ENCODE measurements at places on chromosomes 6 and 20.

DNA sequence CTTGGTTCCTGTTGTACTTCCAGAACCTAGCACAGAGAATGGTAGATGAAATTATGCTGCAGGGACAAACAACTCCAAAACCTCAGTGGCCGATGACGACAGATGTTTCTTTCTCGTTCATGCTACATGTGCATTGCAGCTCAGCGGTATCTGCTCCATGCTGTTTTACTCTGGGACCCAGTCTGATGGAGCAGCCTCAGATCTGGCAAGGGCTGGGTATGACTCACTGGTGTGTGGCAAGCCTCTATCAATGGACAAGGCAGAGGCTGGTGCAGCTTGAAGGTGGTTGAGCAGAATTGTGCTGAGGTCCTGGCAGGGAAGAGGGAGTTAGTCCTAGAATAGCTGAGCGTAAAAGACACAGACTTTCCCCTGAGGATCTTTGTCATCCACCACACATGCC is 10.3 kb upstream of the BLCAP start:
- no peak for DNase-seq

DNA sequence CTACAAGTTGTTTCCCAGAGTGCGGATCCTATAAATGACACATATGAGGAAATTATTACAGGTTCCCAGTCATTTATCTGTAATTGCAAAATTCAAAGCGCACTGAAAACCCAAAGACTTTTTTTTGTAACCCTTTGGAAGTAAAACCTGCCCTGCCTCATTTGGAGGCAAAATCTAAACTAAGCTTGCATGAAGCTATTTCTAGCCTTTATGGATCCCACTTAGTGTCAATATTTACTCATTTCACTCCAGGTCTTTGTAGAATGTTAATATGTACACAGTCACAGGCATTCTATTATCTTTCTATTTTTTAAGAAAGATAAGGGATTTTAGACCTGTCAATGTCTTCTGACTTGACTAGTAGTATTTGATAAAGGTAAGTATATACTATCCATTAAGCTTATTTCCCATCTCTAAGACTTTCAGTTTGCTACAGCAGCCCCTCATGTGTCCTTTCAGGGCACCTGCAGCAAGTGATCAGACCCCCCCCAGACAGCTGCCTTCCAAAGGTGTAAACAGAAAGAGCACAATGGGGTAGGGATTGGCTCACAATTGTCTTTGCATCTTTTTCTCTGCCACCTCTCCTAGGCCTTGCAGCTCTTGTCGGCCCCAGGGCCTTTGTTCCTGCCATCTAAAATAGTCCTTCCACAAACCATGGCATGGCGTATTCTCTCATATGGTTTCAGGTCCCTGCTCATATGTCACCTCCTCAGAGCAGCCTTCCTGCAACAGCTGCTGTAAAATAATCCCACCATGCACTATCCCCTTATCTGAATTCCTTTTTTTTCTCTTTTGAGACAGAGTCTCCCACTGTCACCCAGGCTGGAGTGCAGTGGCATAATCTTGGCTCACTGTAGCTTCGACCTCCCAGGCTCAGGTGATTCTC is 1.3 kb upstream of the REPS1 start:
- DNase-seq, result no peak

DNA sequence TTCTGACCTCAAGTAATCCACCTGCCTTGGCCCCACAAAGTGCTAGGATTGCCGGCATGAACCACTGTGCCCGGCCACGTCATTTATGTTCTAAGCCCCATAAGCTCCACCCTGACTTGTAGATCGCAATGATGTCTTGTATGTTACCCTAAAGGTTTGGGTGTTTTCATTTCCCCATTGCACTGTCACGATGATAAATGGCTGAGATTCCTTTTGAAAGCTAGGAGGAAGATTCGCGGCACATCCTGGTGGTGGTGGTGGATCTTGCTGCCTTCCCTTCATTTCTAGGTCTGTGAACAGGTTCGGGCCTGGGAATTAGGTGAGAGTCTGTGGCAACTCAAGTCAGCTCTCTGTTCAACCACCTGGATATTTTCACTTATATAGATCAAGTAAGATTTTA is 28.3 kb downstream of the MUC22 start:
- DNase-seq, result no peak

- no peak for DNase-seq
Observed at GRCh38 chr6:161463071-161463470, 189.2 kb upstream of the AGPAT4 start.

- no peak for DNase-seq
Observed at GRCh38 chr20:62816031-62816883, 593 bp upstream of the COL9A3 start.

DNA sequence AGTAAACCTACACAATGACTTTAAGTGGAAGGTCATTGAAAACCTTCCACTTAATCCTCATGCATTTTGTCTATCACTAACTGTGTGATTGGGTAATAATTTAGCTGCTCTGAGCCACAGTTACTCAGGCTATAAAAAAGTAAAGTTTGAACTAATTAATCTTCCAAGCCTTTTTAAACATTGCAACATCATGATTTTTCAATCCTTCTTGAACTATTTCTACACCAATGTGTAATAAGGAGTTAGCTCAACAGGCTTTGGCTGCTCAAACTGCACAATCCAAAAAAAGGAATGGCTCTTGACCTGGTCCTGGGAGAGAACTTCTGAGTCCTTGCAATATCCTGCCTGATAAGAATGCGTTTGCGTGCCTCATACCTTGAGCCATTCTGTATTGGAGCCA is 34.8 kb upstream of the FILIP1 start:
- no peak for DNase-seq

DNA sequence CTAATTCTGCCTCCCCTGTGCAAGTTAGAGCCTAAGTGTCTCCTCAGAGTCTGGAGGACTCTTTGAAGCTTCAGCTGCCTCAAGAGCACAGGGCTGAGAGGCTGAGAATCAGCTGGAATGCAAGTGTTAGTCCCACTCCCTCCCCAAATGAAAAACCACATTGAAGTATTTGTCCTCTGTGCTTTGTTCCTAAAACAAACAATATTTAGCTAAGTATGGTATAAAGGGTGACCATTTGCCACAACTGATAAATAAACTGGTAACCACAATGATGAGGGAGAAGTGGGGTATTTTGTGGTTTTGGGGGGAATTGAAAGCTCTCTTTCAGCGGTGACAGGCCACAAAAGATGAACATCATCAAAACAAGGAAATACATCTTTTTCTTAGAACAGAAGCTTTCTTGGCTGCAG is 91.7 kb upstream of the HDDC2 start:
- DNase-seq, result no peak

GRCh38 chr6:7106215-7106751 is 1.5 kb upstream of the RREB1 start:
- DNase-seq, result no peak

DNA sequence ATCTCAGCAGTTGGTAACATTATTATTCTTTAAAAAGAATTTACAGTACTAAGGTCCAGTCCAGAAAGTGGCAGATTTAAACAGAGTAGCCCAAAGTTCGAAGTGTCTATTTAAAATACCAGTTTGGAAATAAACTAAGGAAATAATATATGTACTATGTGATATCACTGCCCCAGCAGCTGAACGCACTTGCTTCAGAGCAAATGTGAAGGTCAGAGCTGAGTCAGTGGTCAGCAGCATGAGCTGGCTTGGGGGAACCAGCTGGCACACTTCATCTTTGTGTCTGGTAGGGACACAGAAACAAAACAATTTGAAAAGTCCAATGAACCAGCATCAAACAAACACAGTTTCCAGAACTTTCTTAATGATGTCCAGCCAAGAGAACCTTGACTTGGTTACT is 15.4 kb downstream of the TMEM14B start:
- no peak for DNase-seq

GRCh38 chr6:31441365-31442267 is 38.2 kb downstream of the MICA start:
- peak; percentile 69 for DNase-seq

DNA sequence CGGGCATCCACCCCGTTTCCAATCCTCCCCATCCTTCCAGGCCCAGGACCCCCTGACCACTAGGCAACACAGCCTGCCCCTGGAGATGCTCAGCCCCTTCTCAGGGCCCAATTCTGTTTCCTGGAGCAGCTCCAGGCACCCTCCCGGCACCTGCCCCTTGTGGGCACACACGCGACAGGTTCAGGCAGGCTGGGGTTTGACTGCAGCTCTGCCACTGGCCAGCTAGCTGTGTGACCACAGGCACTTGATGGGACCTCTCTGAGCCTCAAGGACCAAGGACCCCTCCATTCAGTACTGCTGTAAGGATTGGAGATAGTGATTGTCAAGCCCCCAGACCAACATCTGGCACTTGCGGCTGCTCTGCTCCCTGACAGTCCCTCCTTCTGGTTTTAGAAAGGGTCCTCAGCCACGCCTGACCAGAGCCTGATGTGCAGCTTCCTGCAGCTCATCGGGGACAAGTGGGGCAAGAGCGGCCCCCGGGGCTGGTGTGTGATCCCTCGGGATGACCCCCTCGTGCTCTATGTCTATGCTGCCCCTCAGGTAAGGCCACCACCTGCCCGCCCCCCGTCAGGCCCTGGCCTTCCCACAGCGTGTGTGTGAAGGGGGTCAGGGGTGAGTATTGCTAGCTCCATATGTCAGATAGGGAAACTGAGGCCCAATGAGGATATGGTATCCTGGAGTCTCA is 21.7 kb downstream of the FGD2 start:
- no peak for DNase-seq

- no peak for DNase-seq
Observed at GRCh38 chr20:25225642-25226432, 22.0 kb upstream of the PYGB start.

DNA sequence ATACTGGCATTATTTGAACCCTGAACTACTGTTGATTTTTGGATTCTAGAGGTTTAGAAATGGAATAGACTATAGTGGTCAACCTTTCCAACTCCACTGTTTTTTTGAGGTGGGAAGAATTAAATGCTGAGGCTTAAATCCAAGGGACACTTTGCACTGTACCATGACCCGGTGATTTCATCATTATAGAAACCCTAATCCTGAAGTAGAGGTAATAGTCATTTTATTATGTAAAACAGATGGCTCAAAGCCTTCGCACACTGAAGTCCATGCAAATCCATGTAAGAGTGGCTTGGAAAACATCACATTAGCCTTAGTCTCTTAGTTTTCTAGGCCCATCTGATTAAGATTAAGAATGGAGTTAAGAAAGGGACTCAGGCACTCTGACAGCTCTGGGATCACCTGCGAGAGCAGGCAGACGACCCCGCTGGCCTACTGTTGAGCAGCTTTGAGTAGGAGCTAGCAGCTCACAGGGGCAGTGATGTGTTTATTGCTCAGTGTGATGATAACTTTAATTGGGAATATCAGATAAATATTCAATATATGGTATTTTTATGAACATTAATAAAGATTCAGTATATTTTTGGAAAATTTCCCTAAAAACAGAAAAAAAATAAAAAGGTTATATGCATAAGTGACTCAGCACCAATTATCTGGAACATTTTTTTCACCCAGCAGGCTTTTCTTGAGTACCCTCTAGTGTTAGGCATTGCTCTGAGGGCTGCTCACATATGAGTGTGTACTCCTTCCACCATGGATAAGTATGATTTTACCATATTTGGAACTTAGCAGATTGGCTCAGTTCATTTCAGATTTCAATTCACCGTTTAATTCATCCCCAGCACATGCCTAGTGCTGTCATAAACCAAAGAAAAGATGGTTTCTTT is 13.4 kb downstream of the SLX4IP start:
- DNase-seq, result no peak

DNA sequence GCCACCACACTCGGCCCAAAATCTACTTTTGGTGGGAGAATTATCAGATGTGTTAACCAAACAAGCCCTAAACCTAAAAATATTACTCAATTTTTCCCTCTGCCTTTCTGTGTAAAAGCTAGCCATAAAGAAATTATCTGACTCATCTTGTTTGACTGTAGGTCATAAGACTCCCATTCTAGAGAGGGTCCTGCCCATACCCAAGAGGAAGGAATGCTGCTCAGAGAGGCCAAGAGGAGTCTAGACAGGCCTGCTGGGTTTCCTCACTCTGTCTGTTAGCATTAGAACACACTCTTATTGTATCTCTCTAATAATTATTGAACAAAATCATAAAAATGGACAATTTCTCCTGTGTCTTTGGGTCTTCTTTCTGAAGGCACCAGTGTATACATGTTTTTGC is 26.1 kb downstream of the C6orf141 start:
- DNase-seq, result no peak

- no peak for DNase-seq
Observed at GRCh38 chr20:43942201-43942590, 27.5 kb downstream of the TOX2 start.

- peak; percentile 43 for DNase-seq
Observed at GRCh38 chr6:31308050-31308844, 36.4 kb upstream of the HLA-C start.

- DNase-seq, result no peak
Observed at GRCh38 chr6:11824986-11825385, 46.4 kb upstream of the ADTRP start.

DNA sequence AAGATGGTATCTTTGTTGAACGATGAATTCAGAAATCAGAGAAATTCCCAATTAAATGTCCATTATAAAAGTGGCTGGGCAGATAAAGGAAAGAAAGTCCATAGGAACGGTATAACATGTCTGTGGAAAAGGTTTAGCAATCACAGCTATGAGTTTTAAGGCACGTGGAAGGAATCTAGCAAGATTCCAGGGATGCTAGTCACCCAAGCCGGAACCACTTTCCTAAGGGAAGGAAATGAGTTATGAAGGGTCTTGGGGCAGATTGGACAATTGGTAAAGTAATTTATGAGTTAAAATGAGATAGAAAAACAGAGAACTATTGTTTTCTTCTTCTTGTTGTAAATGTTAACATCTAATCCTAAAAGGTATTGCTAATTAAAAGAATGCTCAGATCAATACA is 384.8 kb downstream of the ADGRB3 start:
- DNase-seq, result no peak

DNA sequence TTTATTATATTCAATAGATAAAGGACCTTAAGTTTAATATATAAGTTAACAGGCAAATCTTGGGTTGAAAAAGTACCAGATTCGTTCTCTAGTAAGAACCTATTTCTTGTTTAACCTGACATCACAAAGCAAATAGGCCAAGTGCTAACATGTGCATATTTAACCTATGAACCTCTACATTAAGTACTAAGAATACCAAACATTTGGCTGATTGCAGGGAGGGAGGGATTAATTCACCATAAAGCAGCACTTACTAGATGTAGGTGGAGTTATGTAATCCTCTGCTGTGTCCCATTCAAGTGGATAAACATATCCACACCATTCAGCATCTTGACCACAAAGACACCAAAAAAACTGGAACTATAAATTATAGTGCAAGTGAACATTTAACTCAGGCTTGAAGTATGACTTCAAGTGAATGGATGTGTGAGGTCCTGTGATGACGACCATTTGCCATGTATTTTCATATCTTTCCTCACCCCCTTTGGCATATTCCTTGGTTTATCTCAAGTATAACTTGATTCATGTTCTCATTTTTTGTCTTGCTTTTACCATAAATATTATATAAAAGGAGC is 10.2 kb downstream of the STX11 start:
- no peak for DNase-seq

- DNase-seq, result no peak
Observed at GRCh38 chr20:47770935-47771334, 14.3 kb downstream of the SULF2 start.

- DNase-seq, result no peak
Observed at GRCh38 chr6:119449331-119450156, 100.0 kb upstream of the MAN1A1 start.

All from activated CD8-positive, alpha-beta memory T cell treated with anti-CD3 and anti-CD28 coated beads for 4 hours (primary cell).